ENCODE measurements at places on chromosomes 7 and 10.

DNA sequence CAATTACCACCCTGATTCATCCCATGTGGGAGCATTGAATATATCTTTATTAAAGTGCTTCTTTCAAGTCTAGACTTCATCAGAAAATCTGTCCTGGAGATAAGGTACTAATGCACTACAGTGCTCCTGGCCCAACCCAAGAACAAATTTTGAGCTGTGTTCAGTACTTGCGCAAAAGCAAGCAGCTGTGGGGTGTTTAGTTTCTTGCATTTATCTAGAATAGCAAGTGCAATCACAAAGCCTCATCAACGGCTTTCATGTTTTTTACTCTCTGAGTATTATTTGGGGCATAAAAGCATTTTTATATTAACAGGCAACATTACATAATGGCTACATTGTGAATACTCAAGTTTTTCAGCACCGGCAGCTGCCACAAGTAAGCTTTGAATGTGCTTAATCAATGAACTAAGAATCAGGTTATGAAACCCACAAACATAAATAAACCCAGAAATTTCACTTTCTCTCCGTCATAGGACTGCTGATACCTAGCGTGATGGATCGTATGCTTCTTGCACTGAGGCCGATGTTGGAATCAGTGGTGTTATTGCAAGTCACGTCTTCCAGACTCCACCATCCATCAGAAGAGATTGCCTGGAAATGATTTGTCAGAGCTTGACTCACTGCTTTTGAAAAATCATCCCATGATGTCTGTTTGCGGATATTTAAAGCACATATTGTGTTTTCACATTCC is 113.1 kb downstream of the CTTNBP2 start:
- no peak for DNase-seq

GRCh38 chr10:1365540-1366321 is 309.5 kb downstream of the WDR37 start:
- DNase-seq: no peak

DNA sequence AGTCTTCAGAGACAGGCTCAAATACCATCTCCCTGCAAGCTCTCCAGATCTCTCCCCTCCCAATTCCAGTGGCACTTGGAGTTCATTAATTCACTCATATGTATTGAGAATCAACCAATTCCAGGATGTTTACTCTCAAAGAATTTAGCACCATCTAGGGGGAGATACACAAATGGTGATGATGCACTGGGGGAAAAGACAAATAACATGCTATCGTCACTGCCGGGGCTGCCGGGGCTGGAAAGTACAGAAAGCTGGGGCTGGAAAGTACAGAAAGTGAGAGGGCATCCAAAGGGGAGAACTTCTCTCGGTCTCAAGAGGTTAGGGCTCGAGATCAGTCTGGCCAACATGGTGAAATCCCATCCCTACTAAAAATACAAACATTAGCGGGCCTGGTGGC is 118.7 kb downstream of the MKX start:
- DNase-seq: no peak

DNA sequence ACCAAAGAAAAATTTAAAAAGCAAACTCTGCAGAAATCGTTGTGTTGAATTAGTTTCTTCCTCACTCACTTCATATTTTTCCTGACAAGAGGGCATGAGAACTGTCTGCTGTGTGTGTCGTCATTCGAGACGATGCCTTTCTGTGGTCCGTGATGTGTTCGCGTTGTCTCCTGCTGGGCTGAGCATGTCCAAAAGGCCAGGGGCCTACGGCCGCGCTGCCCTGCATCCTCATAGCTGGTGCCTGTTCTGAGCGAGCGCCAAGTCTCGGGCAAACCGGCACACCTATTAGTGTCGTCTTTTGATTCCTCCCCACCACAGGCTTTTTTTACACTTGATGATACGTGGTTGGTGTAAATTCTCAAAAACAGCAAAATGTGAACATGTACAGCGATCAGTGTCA is 27.4 kb downstream of the WDR37 start:
- DNase-seq: no peak

DNA sequence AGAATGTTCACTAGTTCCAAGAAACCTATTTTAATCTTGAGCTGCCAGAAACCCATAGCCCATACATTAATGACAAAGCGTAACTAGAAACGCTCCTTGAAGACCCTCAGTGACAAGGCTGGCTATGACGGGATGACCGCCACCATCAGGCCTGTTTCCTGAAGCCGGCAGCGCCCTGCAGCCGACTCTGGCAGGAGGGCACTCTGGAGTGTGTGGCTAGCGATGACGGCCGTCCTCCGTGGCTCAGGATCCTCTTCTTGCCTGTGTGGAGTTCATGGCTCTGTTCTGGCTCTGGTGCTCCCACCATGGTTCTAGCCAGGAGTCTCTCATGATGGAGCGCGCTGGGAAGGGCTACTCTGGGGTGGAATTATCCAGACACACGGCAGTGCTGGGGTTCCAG is 224.1 kb downstream of the ADARB2 start:
- DNase-seq: no peak

DNA sequence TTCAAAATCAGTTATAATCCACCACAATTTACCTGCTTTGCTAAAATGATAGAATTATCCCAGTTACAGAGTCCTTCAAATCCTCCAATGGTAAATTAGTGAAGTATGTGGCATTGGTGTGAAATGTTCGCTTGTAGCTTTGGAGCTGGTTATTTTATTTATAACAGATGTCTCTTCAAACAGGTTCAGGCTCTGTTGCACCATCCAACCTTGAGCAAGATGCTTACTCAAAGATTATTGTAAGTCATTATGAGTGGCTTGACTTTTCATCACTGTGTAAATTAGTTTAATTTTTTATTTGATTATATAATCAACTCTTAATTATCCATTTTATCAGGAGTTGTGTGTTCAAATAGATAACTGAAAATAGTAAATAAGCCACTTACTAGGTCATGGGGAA is 99.4 kb downstream of the BTRC start:
- no peak for DNase-seq

DNA sequence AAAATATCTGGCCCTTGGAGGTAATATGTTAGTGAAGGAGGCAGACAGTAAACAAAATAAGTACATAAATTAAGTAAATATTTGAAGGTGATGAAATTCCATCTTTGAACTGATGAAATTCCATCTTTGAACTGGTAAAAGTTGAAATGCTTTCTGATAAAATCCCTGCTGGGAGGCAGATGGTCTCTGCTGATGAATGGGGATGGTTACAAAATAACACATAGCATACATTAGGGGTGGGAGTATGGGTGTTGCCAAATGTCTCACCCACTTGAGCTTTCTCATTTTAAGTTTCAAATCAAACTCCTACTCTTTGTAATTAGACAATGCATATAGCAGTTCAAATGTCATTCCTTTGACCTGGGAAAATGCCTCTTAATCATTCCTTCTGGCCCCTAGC is 77.5 kb upstream of the SORCS3 start:
- no peak for DNase-seq

GRCh38 chr10:84783386-84783785 is 455.0 kb downstream of the CCSER2 start:
- DNase-seq: no peak

GRCh38 chr7:24965831-24966708 is 13.9 kb downstream of the OSBPL3 start:
- DNase-seq: no peak

DNA sequence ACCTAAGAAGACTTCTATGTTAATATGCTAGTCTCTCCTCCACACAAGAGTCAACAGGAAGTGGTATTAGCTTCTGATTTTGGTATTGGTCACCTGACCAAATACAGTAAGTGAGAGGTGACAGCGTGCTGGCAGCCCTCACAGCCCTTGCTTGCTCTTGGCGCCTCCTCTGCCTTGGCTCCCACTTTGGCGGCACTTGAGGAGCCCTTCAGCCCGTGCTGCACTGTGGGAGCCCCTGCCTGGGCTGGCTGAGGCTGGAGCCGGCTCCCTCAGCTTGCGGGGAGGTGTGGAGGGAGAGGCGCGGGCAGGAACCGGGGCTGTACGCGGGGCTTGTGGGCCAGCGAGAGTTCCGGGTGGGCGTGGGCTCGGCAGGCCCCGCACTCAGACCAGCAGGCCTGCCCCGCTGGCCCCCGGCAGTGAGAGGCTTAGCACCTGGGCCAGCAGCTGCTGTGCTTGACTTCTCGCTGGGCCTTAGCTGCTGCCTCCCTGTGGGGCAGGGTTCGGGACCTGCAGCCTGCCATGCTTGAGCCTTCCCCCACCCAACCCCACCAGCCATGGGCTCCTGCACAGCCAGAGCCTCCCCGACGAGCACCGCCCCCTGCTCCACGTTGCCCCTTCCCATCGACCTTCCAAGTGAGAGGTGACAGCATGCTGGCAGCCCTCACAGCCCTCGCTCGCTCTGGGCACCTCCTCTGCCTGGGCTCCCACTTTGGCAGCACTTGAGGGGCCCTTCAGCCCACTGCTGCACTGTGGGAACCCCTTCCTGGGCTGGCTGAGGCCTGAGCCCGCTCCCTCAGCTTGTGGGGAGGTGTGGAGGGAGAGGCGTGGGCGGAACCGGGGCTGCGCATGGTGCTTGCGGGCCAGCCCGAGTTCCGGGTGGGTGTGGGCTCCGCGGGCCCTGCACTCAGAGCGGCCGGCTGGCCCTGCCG is 4.2 kb upstream of the ACSL5 start:
- no peak for DNase-seq

DNA sequence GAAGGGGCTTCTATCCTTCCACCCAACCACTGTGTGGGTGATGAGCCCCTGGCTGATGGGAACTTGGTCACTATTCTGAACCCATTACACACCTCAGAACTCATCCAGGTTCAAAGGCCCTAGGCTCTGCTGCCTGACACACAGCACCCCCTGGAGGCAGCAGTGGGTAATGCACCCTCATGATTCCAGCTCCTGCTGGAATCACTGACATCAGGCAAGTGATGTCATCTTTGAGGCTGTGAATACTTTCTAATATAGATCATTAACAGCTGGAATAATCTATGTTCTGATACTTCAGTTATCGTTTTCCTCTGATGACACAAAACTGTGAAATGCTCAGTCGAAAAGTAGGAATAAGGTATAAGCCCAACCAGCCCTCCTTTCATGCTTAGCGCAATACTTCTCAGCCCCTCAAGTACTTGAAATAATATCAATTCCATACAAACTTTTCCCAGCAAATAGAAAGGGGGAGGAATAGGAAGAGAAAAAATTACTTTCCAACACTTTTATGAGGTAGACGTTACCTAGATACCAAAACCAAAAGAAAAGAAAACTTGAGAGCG is 7.5 kb upstream of the RBP3 start:
- DNase-seq: peak; percentile 59

GRCh38 chr7:34073676-34074075 is 168.3 kb downstream of the BMPER start:
- no peak for DNase-seq

- DNase-seq: peak; percentile 64
Measured at GRCh38 chr10:73771722-73772280, 10.0 kb upstream of the CHCHD1 start.

- DNase-seq: no peak
Measured at GRCh38 chr10:65891073-65891981, 1034.5 kb upstream of the LRRTM3 start.

- no peak for DNase-seq
Measured at GRCh38 chr7:87027900-87028299, 31.6 kb downstream of the ELAPOR2 start.

DNA sequence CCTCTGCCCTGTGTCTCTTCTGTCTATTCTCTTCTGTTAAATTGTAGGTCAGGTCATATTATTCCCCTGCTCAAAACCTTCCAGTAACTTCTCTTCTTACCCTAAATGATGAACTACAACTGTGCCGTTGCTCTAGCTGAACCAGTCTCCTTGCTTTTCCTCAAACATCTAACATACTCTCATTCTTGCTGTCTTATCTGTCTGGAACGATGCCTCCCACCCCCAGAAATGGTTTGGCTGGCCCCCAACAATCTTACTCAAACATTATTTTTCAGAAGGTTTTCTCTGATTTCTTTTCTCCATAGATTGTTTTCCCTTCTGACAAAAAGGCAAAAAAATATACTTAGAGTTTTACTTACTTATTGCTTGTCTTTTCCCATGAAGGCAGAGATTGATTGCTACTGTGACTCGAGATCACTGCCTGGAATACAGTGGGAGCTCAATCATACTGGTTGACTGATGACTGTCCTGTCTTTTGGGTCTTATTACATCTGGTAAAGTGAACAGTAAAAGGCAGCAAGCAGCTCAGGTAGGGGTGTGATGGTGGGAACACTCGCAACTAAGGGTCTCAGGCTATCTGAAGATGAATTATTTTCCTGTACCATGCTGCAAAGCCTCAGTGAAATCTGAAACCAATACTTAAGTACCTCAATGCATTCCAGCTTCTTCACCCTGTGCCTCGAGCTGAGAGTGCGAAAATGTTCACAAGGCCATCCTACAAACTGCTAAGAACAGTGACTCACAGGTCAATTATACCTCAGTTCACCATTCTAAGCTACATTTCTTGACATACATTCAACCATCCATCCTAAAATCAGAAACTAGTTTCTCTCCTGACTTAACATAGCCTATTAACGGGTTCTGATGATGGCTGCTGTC is 67.6 kb downstream of the DNMBP start:
- DNase-seq: no peak

DNA sequence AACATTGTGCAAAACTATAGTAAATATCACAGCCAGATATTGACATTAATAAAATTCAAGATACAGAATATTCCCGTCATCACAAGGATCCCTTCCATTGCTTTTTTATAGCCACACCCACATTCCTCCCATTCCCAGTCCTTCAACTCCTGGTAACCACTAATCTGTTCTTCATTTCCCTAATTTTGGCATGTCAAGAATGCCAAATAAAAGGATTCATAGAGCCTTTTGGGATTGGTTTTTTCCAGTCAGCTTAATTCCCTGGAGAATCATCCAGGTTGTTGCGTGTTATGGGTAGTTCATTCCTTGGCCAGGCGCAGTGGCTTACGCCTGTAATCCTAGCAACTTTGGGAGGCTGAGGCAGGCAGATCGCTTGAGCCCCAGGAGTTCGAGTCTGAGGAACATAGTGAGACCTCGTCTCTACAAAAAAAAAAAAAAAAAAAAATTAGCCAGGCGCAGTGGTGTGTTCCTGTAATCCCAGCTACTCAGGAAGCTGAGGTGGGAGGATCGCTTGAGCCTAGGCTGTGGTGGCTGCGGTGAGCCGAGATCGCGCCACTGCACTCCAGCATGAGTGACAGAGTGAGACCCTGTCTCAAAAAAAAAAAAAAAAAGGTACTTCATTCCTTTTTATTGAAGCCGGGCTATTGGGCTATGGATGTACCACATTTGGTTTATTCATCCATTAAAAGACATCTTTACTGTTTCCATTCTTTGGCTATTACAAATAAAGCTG is 2.7 kb downstream of the OGDH start:
- no peak for DNase-seq
